ENCODE measurements at places on chromosomes 4 and X.

GRCh38 chr4:56468097-56468422 lies 643 bp downstream of the SRP72 start:
- DNase-seq: peak; percentile 30

- no peak for DNase-seq
Observed at GRCh38 chr4:129189630-129190029, 93.7 kb downstream of the C4orf33 start.

DNA sequence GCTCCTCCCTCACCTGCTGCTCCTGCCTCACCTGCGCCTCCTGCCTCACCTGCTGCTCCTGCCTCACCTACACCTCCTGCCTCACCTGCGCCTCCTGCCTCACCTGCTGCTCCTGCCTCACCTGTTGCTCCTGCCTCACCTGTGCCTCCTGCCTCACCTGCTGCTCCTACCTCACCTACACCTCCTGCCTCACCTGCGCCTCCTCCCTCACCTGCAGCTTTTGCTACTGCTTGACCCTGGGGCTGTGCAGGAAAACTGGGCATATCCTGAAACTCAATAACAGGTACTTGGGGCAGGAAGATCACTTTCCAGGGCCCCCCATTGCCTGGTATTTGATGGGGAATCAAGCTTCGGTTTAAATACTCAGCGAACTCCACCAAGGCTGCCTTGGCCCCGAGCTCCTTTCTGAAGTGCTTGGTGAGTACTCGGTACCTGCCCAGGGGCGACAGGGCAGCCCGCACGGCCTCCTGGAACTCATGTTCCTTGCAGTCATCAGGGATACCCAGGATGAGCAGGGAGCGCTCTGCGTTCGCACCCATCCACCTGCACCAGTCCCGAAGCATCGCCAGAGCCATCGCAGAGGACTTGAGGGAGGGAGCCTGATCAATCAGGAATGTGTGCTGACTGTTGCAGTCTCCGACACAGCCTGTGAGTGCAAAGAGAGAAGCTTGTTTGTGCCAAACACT lies 2.7 kb downstream of the PNMA6E start:
- DNase-seq: no peak

DNA sequence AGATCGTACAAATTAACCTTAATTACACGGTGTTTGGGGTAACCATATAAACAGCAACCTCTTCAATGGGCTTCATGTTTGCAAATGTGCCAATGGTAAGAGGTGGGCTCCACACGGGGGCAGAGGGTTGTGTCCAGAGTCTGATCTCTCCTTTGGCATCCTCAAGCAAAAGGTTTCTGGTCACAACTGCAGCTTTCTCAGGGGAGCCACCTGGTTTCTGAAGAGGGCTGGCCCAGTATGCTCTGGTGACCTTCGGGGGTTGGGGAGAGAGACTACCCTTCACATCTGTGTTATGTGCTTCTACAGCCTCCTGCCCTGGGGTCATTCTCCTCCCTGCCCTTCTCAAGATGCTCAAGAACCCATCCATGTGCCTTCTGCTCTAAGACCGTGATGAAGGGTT lies 259.6 kb downstream of the CRLF2 start:
- no peak for DNase-seq

DNA sequence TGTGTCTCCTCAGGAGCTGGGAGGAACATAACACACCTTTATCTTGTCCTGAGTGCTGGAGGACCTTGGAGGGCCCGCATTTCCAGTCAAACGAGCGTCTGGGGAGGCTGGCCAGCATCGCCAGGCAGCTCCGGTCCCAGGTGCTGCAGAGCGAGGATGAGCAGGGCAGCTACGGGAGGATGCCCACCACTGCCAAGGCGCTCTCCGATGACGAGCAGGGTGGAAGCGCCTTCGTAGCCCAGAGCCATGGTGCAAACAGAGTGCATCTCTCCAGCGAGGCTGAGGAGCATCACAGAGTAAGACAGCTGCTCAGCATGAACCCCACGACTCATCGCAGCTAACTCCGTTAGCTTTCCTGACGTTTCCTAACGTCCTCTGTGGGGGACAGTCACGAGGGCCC lies 430 bp downstream of the TRIML1 start:
- DNase-seq: no peak

GRCh38 chr4:40755616-40756015 lies 5.9 kb downstream of the NSUN7 start:
- no peak for DNase-seq

DNA sequence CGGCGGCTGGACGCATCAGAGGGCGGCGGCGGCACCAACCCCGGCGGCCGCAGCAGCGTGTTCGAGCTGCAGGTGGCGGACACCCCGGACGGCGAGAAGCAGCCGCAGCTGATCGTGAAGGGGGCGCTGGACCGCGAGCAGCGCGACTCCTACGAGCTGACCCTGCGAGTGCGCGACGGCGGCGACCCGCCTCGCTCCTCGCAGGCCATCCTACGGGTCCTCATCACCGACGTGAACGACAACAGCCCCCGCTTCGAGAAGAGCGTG lies 1.9 kb downstream of the PCDH7 start:
- no peak for DNase-seq

DNA sequence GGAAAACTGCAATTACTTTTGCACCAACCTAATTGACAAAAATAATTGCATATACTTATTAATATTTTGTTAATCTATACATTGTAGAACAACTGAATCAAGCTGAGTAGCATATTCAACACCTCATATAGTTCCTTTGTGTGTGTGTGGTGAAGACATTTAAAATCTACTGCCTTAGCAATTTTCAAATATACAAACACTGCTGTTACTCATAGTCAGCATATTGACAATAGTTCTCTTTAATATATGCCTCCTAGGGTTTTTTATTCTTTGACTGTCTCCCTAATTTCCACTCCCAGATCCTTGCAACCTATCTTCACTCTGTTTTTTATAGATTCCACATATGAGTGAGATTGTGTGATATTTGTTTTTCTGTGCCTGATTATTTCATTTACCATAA lies 426.8 kb downstream of the PPARGC1A start:
- DNase-seq: no peak

DNA sequence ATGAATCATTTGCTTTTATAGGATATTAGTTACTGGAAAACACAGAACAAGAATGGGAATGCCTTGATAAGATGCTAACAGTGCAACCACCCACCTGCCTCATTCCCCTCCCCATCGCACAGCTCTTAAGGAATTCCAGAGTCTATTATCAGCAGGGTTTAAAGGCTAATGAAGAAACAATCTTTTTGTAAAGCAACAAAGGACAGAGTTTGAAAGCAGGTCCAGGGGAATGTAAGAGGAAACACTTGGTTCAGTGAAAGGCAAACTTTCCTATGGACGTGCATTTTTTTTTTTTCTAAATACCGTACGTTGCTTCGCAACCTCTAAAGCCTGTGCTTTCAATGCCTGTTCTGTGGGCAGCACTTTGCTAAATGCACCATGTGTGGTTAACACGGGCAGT lies 92.5 kb downstream of the GPR50 start:
- DNase-seq: no peak

GRCh38 chr4:90857081-90857820 lies 730.1 kb downstream of the CCSER1 start:
- no peak for DNase-seq

- DNase-seq: no peak
Observed at GRCh38 chr4:17469931-17470674, 41.8 kb downstream of the QDPR start.

- DNase-seq: no peak
Observed at GRCh38 chr4:137474711-137475301, 57.5 kb downstream of the PCDH18 start.

- no peak for DNase-seq
Observed at GRCh38 chr4:97987019-97987648, 156.1 kb downstream of the STPG2 start.

DNA sequence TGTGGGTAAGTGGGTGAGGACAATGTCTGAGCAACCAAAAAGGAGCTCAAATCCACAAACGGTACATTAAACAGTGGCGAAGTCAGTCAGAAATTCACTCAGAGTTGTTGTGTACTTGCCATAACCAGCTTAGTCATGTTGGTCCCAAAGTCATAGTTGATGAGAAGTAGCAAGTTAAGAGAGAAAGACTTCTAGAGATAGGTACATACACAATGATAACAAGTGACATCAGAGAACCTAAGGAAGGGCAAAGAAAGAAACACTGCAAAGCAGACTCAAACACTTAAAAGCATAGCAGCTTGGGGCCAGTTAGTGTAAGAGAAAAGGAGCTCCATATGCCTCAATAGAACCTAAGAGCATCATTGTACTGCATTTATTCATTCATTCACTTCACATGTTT lies 30.2 kb downstream of the DYNLT3 start:
- DNase-seq: no peak

DNA sequence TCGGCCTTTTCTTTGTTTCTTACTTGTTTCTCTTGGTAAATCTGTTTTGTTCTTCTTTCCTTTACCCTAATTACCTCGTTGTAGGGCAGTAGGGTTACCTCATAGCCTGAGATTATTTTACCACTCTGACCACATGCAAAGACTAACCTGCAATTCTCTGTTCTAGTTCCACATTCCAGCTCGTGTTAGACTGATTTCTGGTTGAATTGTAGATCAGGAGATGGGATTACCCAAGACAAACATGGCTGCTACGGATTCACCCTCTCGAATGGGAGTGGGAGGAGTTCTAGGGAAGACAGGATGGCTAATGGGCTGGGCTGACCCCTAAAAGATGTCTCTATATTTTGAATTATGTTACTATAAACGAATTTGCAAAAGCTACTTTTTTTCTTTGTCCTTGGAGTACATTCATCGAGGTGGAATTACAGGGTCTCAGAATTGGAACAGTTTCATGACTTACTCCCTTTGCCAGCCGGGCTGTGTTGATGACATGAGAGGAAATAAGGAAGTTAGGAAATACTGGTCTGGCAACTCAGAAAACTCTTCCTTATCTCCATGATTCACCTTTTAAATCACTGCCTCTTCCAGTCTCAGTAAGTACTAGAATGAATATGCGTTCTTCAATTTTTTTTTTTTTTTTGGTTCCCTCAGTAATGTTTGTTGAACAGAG lies 36.7 kb upstream of the FBXW7 start:
- no peak for DNase-seq

DNA sequence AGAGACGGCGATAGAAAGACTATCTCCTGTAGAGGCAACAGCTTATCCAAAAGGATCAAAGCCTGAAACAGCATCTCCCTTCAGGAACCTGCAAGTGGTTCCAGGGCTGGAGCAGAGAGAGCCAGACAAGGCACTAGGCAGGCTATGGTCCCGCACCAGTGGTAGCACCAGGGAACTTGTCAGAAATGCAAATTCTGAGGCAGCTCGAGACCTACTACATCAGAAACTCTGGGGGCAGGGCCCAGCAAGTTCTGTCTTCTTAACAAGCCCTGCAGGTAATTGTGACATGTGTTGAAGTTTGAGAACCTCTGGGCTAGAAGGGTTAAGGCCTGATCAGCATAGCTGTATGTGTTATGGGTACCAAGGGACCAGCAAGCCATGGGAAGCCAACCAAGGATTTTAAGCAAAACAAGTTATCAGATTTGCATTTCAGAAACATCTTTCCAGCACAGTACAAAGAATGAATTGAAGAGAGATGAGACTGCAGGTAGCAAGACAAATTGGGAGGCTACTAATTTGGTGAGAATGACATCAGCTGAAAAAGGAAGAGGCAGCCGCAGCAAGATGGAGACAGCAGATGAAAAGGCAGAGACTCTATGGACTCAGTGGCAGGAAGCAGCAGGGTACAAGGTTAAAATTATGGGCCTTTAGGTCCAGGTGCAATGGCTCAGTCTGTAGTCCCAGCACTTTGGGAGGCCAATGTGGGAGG lies 139.7 kb downstream of the TSPAN5 start:
- no peak for DNase-seq

DNA sequence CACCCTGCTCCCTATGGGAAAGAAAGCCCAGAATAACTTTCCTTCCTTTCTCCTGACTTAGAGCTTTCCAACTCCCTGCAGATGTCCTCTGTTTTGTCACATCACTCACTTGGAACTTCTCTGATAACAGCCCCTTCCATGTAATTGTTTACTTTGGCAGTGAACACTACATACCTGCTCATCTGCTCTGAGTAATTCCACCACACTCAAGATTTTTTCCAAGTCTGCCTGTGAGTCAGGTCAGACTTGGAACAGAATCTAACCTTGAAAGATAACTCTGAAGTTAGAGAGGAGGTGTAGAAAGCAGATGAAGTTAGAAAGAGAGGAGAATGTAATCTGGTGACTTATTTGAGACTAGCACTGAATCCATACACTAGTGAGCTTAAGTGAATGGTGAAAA lies 7.4 kb downstream of the MAGEB10 start:
- no peak for DNase-seq

DNA sequence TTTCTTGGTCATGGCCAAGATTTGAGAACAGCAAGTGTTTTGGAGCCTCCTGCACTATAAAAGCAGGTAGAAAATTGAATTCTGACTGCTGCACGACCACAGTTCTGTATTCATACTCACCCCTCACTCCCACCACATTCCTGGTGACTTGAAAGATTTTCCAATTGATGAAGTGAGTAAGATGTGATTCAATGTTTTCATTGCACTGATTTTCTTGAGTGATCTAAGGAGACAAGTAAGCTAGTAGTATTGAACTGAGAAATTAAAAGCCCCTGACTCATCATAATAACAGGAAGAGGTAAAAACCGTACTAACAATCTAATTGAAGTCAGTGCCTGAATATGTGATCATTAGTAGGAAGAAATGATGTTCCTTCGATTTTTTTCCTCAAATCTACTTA lies 6.1 kb upstream of the SEC24D start:
- DNase-seq: no peak

DNA sequence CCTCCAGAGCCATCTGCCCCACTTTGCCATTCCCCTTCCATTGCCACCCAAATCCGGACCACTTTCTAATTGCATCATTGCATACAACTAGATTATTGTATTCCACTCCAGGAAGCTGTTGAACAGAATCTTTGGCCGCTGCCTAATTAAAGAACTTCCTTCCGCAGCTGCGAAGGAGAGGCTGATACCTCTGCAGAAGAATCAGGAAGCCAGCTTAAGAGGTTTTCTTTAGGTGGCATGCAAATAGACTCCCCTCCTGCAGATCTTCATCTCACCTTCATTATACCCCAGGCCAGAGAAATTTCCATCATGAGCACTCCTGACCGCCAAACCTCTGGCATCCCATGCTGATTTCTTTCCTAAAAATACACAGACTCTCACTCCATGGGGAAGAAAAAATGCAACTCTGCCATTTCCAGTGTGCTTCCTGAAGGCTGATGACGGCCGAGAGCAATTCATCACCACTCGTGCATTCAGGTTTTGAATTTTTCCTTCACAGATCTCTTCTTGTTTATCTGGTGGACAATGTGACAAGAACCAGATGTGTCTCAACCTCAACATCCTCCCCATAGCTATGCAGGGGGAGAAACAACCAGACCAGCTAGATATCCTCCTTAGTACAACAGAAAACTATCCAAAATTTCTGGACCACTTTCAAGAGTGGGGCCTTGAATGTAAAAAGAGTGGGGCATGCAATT lies 31.2 kb downstream of the LGI2 start:
- no peak for DNase-seq
